Thoracic aorta (tissue), 2 donors: ENCODE measurements at places on chromosomes 12 and 14. TPM values are rescaled to one million over a fixed set of nuclear protein-coding genes. Genes with fewer than 3 reads are reported as not detected.

GALNT9 gene
- total RNA-seq, result 1.7 TPM

- DNase-seq, result no peak
These were observed 50.2 kb downstream of the PRKAB1 start for GRCh38 chr12:119718141-119718540.

OR11H7 gene
- total RNA-seq, result not detected

DNA sequence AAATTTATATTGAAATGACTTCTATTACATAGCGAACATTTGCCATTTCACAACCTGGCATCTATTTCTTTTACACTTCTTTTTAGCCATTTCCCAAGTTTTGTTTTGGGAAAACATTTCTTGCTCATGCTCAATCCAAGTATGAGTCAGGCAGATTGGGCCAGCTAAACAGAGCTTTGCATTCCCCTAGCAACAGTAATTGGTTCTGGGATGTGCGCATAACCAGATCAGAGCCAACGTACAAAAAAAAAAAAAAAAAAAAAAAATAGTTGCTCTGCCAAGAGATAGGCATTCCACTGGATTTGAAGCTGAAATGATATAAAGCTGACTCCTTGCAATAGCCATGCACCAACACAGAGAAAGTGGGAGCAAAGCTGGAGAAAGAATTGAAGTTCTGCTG lies 37.5 kb downstream of the PLCZ1 start:
- no peak for DNase-seq

DNA sequence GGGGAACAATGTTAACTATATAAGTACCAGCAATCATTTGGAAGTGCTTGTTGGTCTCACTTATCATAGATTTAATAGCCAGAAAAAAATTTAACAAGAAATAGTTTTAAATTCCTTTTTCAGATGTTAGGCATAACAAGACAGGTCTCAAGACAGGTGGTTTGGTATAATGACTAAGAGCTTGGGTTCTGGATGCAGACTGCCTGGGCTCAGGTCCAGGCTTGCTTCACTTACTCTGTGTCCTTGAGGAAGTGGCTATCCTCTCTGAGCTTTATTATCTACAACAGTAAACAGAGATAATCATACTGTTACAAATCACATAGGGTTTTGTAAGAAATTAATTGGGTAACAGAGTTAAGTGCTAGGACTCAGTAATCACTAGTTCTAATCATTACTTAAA lies 338.0 kb upstream of the FLRT2 start:
- DNase-seq, result no peak

SPRING1 gene
- total RNA-seq, result 36.8 TPM

KRT79 gene
- total RNA-seq, result not detected

ACSS3 gene
- 30.0 TPM for total RNA-seq

DNA sequence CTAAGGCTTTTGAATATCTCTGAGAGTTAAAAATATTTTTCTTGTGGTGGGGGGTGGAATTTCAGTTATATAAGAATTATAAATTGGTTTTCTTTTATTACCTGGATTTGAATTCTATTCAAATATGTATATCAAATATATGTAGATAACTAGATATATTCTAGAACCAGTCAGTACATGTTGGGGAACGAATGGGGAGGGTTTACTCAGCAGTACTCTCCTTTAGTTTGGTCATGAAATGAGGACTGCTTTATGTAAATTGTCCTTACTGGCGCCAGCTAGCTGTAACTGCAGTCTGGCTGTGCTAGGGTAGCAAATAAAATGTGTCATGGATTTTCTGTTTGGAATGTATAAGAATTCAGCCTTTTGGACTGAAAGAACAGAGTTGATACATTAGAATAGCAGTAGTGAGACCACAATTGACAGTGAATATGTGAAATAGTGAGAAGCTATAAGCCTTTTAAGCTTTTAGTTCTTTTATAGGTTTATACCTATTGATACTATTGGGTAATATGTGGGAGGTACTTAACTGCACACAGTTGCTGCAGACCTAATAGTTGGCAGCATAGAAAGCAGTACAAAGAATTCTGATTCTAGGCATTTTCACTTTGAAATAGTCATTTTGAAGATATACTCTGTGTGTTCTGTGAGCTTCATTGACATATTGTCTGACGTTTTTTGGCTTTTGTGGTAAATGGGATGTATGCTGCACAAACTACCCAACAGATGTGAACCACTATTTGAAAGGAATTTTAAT lies 29.0 kb downstream of the ATF7IP start:
- DNase-seq, result no peak

DNA sequence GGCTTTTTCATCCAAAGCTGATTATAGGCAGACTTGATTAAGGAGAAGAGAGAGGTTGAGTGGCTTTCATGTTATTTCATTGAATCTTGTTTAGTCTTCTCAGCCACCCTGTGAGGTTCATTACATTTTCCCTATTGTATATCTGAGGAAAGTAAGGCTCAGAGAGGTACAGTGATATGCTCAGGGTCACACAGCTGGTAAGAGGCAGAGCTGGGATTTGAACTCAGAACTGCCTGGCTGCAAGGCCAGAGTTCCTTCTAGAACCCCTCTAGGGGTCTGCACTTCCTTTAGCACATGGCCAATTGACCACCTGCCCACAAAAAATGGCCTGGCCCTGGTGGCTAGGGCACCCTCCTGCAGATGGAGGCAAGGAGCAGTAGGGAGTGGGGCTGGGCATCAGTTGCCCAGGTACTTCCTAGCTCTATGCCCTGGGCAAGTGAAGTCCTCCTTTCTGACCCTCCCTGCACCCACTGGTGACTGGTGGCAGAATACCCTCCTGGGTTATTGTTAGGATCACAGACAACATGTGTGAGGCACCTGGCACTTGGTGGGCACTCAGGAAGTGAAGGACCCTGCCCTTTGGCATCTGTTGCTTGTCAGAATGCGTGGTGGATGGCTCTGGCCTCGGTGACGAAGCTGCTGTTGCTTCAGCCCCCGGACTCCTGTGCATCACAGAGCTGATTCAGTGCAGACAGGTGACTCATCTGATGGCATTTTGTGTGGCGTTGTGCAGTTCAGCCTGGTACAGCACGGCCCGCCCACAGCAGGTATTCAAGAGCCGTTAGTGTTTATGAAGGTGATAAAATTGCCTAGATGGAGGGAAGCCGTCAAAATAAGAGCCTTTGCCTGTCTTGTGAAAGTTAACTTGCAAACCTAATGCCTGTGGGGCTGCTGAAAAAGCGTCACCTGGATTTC lies 115.8 kb downstream of the SLC25A47 start:
- no peak for DNase-seq

GRCh38 chr12:5556033-5556614 lies 124.2 kb downstream of the NTF3 start:
- DNase-seq, result no peak

- no peak for DNase-seq
These were observed 9.0 kb upstream of the LRTM2 start for GRCh38 chr12:1811281-1811947.

- no peak for DNase-seq
These were observed 7.6 kb downstream of the NECAP1 start for GRCh38 chr12:8089716-8090115.

DNA sequence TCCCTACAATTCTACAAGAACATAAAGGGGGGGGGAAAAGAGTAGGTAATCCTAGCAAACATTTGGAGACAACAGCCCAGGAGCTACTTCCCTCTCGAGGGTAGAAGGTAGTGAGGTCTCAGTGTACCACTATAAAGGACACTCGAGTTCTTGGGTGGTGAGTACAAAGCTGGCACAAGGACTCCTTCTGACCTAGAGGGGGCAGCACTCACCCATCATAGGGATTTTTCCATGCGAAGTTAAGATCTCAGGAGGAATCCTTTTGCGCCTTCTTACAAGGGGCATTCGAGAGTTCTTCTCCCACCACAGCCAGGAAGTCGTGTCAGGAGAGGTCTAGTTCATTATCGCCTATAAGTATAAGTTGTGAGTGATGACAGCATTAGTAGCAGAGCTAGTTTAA lies 200.2 kb upstream of the RBM19 start:
- DNase-seq, result no peak

DNA sequence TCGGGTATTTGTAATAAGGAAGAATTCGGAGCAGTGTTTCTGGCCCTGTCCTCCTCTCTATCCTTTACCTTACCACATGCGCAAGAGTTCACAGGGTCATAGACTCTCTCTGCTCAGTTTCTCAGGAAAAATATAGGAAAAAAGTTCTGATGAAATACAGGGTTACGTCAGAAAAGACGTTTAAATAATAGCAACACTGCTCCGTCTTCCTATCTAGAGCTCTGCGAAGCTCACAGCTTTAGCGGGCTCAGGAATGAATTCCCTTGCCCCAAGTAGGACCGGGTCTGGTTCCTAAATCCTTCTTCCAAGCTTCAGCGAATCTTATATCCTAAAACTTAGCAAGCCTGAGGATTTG lies 365 bp downstream of the CCDC59 start:
- no peak for DNase-seq

TAS2R43 gene
- total RNA-seq, result 6.3 TPM

- DNase-seq, result no peak
These were observed 110.1 kb downstream of the EML5 start for GRCh38 chr14:88682495-88683114.

TROAP gene
- 0.27 TPM for total RNA-seq

- no peak for DNase-seq
These were observed 874.9 kb downstream of the NRXN3 start for GRCh38 chr14:79044894-79045624.

AKAP3 gene
- 1.4 TPM for total RNA-seq

DNA sequence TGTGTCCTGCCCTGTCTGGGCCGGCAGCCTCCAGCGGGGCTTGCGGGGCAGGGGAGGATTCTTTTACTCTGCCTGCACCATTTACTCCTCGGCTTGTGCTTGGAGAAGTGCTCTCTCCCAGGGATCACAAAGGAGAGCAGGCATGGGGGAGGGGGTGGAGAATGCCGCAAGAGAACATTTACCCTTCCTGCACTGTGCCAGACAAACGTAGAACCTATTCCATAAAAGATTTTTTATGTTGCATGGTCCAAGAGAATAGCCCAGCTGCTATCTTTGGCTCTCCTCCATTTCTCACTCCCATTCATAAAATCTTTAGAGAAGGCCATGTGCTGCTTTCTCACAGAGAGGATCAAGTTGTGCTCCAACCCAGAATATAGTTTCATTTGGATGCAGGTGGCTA lies 159.4 kb downstream of the SPTSSA start:
- DNase-seq, result no peak

TMCC3 gene
- 12.4 TPM for total RNA-seq

AQP6 gene
- total RNA-seq, result not detected

- no peak for DNase-seq
These were observed 1.8 kb downstream of the DCN start for GRCh38 chr12:91180582-91181395.

RIC8B gene
- 27.5 TPM for total RNA-seq

- DNase-seq, result no peak
These were observed 2.5 kb downstream of the USP44 start for GRCh38 chr12:95548539-95549391.

DNA sequence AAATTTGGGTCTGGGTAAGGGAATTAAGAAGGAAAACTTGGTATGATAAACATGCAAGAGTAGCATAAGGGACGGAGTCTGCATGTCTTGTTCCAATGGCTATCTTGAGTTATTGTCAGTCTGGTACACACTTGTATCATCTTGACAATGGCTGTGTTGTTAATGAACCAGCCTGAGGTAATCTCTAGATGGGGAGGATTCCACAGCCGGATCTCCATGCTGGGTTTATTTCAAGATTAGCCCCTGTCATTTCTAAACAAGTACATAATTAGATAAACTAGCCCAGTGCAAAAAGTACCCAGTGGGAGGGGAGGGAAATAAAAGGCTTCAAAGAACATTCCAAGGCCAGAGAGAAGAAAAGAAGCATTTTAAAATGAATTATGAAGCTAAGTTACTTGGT lies 16.5 kb upstream of the CMAS start:
- DNase-seq, result no peak

FCF1 gene
- total RNA-seq, result 32.5 TPM

RNF212B gene
- not detected for total RNA-seq

DNA sequence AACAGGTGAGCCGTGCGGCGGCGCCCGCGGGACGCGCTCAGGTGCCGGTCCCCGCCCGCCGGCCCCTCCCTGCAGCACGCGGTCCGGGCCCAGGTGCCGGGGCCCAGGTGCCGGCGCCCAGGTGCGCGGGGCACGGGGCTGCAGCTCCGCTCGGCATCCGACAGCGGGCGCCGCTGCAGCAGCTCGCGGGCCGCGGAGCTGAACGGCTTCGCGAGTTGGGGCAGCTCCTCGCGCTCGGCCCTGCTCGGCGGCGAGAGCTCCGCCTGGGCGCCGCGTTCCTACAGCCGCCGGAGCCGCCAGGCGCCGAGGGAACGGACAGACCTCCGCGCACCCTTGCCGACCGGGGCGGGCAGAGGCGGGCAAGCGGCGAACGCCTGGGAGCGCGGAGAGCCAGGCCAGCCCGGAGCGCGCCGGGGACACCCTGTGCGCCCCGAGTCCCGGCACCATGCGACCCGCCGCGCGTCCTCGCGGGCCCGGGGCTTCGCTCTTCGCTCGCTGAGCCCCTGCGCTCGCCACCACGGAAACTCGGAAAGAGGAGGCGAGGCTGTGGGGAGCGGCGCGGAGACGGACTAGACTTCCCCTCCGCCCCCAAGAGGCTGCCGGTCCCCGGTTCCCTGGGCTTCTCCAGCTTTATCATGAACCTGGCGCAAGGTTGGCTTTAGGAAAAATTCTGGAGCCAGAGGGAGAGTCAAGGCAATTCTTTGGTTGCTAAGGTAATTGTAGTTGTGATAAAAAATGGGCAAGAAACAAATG lies at the start of gene RGS6:
Gene RGS6 (plus strand): TSS at position 201 of the 753 bp plus-strand sequence.
- DNase-seq, result no peak

GRCh38 chr12:72295744-72296143 lies 23.6 kb downstream of the TRHDE start:
- no peak for DNase-seq

PDE3A gene
- 110 TPM for total RNA-seq

DNA sequence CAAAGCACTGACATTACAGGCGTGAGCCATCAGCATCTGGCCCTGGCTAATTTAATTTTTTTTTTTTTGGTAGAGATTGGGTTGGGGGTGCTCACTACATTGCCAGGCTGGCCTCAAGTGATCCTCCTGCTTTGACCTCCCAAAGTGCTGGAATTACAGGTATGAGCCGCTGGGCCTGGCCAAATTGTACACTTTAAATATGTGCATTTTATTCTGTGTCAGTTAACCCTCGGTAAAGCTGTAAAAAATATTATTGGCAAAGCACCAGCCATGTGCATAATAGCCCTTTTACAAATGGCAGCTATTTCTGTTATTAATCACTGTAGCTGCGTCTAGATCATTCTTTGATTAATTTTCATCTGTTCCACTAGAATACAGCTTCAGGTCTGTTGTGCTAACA lies 12.0 kb downstream of the TMEM119 start:
- DNase-seq, result no peak

GLT8D2 gene
- 30.4 TPM for total RNA-seq

GRCh38 chr14:60861545-60862140 lies 119.2 kb downstream of the TRMT5 start:
- DNase-seq, result no peak

KRT82 gene
- not detected for total RNA-seq

AMHR2 gene
- not detected for total RNA-seq

- DNase-seq, result no peak
These were observed 420.5 kb downstream of the GXYLT1 start for GRCh38 chr12:41724216-41724615.
